ENCODE measurements at places on chromosomes 3 and 15. TPM values are rescaled to one million over a fixed set of nuclear protein-coding genes. Genes with fewer than 3 reads are reported as not detected.

The CCR8 gene
- not detected for total RNA-seq

The CLK3 gene
- 55.3 TPM for total RNA-seq

- no peak for DNase-seq
Measured at GRCh38 chr3:71258526-71258925, 325.0 kb downstream of the FOXP1 start.

GRCh38 chr15:41982133-41982930 lies 10.0 kb upstream of the EHD4 start:
- DNase-seq: no peak

DNA sequence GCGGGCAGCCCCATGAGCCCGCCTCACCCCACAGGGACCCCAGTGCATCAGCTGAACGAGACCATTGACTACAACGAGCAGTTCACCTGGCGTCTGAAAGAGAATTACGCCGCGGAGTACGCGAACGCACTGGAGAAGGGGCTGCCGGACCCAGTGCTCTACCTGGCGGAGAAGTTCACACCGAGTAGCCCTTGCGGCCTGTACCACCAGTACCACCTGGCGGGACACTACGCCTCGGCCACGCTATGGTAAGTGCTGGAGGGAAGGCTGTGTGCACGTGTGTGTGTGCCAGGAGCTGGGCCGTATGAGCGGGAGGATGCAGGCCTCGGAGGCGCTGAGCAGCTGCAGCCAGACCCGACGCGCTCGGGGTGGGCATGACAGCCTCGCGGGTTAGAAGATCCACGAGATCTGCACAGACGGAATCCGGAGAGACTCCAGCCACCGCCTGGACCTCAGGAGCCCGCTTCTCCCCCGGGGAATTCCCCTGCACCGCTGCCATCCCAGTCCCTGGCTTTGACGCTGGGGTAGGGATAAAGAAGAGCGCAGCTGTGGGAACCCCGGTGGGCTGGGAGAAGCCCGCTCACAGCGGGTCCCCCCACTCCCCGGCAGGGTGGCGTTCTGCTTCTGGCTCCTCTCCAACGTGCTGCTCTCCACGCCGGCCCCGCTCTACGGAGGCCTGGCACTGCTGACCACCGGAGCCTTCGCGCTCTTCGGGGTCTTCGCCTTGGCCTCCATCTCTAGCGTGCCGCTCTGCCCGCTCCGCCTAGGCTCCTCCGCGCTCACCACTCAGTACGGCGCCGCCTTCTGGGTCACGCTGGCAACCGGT lies 2.6 kb downstream of the DUOXA2 start:
- no peak for DNase-seq

GRCh38 chr15:66789029-66790025 lies 87.3 kb downstream of the SMAD6 start:
- peak; percentile 63 for DNase-seq

DNA sequence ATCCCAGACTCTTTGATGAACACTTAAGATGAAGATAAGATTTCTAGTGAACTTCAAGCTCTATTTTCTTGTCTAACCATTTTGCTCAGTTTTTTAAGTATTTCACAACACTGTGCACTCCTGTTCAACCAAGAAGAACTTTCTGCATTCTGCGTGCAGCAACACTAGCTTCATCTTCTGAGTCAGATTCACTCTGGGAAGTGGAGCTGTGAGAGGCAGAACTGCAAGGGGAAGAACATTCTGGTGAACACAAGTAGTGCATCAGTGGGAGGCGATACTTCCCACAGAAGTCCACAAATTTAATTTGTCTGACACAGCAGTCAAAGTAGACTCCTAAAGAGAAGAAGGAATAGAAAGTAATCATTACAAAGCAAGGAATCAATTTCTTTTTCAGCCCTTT lies 18.1 kb downstream of the LRRC58 start:
- DNase-seq: no peak

- DNase-seq: no peak
Measured at GRCh38 chr3:169790687-169791429, 17.7 kb downstream of the MYNN start.

Data from left ventricle myocardium superior (tissue), 1 donor.